ENCODE measurements at places on chromosomes 2 and 18.

DNA sequence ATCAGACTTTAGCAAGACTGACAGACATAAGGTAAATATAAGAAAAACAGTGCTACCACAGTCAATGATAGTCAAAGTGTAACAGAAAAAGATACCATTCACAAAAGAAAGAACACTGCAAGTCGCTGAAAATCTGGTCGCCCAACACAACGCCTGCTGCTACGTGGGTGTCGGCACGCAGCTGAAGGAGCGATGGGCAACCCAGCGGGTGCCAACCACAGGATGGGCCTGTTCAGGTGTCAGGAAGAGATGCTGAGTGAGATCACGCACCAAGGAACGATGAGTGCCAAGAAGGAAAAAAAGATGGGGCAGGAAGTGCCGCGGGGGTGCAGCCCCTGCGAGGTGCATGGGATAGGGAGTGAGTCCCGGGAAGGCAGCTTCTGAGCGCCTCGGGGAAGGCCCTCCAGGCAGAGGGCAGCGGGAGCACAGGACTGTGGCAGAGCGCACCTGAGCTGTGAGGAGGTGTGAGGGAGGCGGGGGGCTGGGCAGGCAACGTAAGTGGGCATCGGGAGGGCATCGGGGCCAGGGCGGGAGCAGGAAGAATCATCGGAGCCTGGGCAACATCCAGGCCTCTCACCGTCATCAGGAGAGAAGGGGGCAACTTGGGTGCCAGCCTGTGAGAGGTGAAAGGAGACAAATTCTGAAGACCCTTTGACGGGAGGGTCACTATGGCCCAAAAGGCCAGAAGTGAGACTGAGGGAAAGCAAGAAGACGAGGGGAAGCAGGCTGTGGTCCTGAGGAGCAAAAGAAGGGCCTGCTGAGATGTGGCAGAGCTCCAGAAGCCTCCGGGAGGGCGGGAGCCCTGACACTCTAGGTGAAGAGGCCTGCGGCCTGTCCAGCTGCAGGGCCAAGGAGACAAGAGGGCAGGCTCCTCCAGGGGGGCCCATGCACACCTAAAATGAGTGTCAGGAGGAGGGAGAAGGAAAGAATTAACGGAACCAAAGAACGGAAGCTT, 14.8 kb upstream of the MTERF4 start:
- DNase-seq = no peak

GRCh38 chr2:148926981-148927401, 52.0 kb downstream of the KIF5C start:
- DNase-seq = no peak

GRCh38 chr2:39516347-39517101, 79.4 kb upstream of the MAP4K3 start:
- DNase-seq = no peak

DNA sequence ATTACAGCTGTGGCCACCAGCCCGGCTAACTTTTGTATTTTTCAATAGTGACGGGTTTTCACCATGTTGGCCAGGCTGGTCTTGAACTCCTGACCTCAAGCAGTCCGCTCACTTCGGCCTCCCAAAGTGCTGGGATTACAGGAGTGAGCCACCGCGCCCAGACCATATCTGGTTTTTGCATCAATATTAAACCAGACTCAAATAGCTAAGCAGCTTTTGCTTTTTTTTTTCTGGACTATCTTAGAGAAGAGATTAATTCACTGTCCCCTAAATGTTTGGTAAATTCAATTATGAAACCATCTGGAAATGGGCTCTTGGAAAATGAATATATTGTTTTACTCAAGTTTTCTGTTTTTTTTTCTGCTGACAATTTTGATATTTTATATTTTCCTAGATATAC, 183.7 kb downstream of the DOK6 start:
- DNase-seq = no peak

DNA sequence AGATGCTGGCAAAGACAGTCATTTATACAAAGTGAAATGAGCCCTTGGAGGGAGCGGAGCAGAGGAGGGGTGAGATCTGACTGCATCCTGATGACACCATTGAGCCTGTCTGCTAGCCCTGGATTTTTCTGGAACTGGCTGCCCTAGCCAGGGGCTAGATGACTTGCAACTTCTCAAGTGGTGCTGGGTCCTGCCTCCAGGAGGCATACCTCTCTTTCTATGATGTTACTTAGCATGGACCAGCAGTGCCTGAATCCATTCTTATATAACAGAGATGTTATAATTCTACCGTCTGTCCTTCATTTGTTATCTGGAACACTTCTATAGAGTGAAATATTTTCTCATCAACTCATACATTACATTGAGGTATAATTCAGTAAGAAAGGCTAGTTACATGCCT, 8.5 kb upstream of the TWIST2 start:
- no peak for DNase-seq

DNA sequence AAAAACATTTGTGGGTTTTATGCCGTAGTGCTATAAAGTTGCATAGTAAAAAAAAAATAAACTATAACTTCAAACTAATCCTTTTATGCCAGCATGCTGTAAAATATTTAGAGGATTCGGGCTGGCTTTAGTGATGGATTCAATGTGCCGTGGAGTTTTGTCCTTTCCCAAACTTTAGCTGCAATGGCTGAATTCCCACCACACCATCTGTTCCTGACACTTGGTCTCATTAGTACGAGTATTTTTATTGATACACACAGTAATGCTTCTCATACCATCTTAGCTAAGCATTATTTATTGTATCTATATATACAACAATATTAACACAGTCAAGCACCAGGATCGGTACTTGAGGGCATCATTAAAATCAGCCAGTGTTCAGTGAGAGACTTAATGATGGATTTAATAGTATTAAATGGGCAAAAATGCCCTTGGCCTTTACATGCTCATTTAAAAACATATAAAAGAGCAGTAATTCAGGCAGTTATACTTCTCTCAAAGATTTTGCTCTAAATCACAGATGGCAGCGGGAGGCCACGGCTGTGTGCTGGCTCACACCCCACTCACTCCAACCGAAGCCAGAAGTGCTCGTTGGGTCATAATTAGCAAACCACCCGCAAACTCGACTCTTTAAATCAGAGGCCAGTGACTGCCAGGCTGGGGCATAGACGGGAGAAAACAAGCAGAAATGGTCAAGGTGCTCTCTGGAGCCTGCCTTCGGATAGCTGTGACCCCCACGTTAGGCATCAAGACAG, 297.0 kb upstream of the REV1 start:
- no peak for DNase-seq

DNA sequence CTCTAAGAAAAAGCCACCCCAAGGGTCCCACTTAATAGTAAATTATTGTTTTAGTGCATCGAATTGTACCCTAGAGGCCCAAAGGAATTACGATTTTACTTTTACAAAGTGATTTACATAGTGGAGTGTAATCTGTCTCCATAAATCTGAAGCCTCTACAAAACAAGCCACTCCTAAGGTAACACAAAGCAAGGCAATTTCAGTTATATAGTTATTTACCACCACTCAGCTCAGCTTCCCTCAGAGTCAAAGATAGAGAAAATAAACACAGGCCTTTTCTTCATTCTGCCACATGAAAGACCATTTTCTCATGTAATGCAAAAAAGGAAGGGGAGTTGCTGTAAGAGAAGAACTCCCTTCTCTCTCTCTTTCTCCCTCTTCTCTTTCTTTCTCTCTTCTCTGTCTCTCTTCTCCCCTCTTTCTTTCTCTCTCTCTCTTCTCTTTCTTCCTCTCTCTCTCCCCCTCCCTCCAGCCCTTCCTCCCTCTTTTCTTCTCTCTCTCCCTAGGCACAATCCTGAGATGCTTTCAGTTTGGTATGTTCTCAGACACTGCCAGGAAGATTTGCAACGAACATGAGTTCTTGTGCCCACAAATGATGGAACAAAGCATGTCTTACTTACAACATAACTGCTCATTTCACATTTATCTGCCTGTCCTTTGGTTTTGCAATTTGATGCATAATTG, 264.5 kb downstream of the BCL2 start:
- DNase-seq = no peak

GRCh38 chr2:9897331-9897737, 54.1 kb downstream of the TAF1B start:
- DNase-seq = no peak

DNA sequence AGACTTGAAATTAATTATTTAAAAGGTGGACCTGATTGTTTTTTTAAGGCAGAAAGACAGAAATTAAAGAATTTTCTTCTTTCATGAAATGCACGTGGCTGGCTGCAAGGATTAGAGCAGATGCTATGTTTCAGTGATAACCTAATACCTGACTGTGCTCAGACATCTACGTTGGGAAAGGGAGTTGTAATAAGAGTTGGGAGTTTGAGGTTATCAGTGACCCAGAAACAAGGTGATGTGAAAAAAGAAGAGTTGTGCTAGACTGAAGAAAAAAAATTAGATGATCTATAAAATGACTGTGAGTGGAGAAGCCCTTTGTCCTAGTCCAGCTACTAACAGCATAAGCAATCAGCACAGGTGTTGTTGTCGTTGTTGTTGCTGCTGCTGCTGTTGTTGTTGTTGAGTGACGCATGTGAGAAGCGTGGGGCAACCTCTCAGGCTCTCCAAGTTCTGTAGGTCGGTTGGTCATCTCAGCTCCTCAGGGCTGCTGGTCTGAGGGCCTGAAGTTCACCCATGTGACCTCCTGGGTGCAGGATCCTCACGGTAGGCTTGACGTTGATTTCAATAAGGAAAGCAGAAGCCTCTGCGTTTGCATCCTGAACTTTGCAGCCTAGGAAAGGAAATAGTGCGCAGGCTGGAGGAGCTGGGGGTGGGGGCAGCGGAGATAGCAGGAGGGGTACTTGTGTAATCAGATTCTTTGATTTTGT, 7.6 kb downstream of the POU3F3 start:
- DNase-seq = no peak

DNA sequence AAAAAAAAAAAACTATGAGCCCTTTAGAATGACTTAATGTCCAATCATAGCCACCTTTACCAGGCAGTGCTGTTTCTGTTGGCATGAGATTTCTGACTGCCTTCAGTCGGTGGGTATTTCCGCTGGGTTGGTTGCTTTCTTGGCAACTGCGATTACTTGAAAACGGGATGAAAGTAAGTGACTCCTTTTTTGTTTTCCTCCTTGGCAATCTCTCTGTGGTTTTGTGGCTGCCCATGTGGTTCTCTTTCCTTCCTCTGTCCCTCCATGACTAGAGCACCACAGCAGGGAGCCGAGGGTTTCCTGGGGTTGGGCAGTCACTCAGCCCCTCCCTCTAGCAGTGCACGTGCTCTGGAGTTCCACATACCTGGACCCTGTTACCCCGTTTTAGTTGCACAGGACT, 112.1 kb downstream of the KLHL29 start:
- DNase-seq = no peak

DNA sequence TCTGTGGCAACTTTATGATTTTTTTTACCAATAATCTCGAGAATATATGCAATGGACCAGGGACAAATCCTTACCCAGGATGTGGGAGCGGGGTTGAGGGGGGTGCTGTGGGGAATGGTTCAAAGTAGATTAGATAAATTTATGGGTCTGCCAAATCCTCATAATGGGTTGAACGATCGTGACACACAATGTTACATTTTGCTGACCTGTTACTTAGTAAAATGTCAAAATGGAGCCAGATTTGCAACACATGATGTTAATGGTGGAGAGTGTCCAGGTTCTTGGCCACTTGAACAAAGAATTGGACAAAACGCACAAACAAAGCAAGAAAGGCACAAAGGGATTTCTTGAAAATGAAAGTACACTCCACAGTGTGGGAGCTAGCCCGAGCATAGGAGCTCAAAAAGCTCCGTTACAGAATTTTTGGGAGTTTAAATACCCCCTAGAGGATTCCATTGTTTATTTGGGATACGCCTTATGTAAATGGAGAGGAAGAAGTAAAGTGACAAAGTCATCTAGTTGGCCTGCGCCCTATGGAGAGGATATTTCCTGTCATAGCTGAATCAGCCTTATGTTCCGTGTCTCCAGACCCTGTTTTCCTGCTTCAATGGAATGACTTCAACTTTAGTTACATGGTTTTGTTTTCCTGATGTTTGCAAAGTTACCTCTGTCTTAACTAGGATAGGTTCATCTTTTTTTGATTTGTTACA, 776.0 kb downstream of the DCC start:
- DNase-seq = no peak

All from left renal cortex interstitium (tissue), 4 donors.